ENCODE measurements at places on chromosomes 7 and 10. TPM values are rescaled to one million over a fixed set of nuclear protein-coding genes. Genes with fewer than 3 reads are reported as not detected.

The NDUFA5 gene
- total RNA-seq, result 55.9 TPM

DNA sequence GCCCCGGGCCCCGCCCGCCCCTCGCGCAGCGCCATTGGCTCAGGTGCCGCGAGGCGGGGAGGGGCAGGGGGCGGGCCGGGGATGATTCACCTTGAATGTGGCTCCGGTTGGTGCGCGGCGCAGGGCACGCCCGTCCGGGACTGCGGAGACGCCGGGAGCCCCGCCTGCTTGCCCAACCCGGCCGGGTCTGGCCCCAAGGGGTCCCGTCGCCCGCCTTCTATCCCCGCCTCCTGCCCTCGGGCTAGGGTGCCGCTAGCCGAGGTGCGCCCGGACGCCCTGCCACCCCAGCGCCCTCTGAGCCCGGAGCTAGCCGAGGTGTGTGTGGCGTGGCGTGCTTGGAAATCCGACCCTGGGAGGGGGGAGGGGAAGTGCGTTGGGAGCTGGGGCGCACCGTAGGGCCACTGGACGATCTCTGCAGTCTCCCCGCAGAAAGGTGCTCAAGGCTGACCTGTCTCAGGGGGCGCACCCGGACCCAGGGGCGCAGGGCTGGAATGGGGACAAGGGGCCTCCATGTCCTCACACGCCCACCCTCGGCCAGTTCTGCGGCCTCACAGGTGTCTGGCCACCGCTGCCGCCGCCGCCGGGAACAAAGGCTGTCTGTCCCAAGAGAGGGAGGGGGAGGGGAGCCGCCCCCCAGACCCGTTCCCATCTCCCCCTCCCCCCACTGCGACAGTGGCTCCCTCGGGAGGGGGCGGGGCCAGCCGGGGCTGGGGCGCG lies 168.9 kb downstream of the NRF1 start:
- no peak overlapping the region for H3K27ac ChIP-seq
- DNase-seq, result no peak
- peak overlapping the region; percentile 65 for H3K4me3 ChIP-seq
- peaks cover 71% of the 10 kb centered on the region for H3K4me1 ChIP-seq
- no peaks in the 10 kb centered on the region for H3K36me3 ChIP-seq
- H3K27me3 ChIP-seq, result peaks cover 76% of the 10 kb centered on the region

GRCh38 chr7:50660040-50660829 lies 95.0 kb upstream of the DDC start:
- peaks cover 32% of the 10 kb centered on the region for H3K4me1 ChIP-seq
- DNase-seq, result peak; percentile 62
- H3K36me3 ChIP-seq, result no peaks in the 10 kb centered on the region

The ATP6V0E2 gene
- 15.4 TPM for total RNA-seq

- peak overlapping the region; percentile 98 for H3K27ac ChIP-seq
- no peaks in the 10 kb centered on the region for H3K27me3 ChIP-seq
- peaks cover 3% of the 10 kb centered on the region for H3K36me3 ChIP-seq
- no peak for DNase-seq
- H3K4me3 ChIP-seq, result peak overlapping the region; percentile 96
Observed at GRCh38 chr7:133081119-133081598, 731 bp downstream of the CHCHD3 start.

The TMEM236 gene
- 0.27 TPM for total RNA-seq

DNA sequence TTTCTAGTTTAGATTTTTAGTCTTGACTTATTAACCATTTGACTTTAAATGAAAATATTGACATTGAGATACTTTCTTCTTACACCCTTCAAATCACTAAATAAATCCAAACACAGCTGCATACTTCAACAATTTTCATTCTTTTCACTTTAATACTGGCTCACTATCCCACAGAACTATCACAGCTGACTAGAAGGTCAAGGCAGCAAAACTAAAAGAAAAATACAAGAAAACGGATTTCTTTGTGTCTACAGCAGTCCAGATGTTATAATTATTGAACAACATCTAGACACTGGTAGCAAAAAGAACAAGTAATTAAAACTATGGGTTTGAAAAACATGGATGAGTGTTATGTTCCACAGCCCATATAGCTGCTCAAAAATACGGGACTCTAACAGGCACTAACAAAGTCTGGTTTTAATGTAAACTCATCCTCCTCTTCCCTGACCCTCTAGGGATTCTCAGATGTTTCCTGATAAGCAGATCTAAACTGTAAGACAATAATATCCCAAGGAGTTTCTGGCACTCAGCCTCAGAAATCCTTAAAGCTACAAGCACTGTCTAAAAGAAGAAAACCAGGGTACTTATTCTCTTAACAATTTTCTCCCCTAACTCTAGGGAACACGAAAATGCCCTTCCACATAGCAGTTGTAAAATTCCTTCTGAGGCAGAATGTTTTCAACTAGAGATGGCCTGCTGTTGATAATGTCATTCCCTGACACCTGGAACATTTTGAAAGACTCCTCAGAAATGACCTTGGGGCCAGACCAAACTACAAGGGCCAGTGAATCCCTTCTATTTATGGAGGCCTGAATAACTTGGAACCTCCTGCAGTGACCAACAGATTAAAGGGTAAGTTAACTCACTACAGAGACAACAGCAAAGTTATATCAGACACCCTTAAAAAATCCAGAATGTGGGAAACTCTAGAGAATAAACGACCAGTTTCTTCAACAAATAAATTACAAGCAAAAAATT lies 12.8 kb downstream of the DNMBP start:
- DNase-seq, result no peak
- H3K27ac ChIP-seq, result no peak overlapping the region
- H3K36me3 ChIP-seq, result no peaks in the 10 kb centered on the region
- no peak overlapping the region for H3K4me3 ChIP-seq
- peaks cover 26% of the 10 kb centered on the region for H3K4me1 ChIP-seq

DNA sequence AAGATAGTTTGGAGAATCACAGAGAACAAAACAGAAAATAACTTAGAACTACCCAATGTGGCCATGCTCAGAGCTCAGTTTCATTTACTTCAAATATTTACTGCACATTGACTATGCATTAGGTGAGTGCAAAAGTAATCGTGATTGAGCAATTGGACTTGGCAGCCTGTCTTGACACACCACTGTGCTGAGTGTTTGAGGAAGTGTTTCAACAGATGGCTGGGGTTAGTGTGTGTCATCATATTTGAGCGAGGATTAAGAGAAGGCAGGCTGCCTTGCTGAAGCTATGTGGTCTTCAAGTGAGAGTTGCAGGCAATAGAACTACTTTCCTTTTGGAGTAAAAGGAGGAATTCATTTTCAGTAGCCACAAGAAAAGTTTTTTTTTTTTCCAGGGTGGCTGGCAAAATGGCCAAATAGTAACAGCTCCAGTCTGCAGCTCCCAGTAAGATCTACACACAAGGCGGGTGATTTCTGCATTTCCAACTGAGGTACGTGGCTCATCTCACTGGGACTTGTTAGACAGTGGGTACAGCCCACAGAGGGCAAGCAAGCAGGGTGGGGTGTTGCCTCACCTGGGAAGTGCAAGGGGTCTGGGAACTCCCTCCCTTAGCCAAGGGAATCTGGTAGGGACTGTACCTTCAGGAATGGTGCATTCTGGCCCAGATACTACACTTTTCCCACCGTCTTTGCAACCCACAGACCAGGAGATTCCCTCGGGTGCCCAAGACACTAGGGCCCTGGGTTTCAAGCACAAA lies 37.6 kb downstream of the AKR1C4 start:
- H3K4me1 ChIP-seq, result no peaks in the 10 kb centered on the region
- no peak overlapping the region for H3K27ac ChIP-seq
- H3K4me3 ChIP-seq, result no peak overlapping the region
- H3K27me3 ChIP-seq, result no peaks in the 10 kb centered on the region

- DNase-seq, result no peak
- H3K36me3 ChIP-seq, result peaks cover 23% of the 10 kb centered on the region
- H3K4me1 ChIP-seq, result peaks cover 8% of the 10 kb centered on the region
Observed at GRCh38 chr7:140121326-140121725, 55.5 kb downstream of the KDM7A start.

The TAC1 gene
- not detected for total RNA-seq

- H3K27ac ChIP-seq, result no peak overlapping the region
- H3K4me1 ChIP-seq, result no peaks in the 10 kb centered on the region
- no peak for DNase-seq
- no peaks in the 10 kb centered on the region for H3K27me3 ChIP-seq
- H3K4me3 ChIP-seq, result no peak overlapping the region
- H3K36me3 ChIP-seq, result peaks cover 3% of the 10 kb centered on the region
Observed at GRCh38 chr10:58373442-58373827, 11.8 kb upstream of the TFAM start.

DNA sequence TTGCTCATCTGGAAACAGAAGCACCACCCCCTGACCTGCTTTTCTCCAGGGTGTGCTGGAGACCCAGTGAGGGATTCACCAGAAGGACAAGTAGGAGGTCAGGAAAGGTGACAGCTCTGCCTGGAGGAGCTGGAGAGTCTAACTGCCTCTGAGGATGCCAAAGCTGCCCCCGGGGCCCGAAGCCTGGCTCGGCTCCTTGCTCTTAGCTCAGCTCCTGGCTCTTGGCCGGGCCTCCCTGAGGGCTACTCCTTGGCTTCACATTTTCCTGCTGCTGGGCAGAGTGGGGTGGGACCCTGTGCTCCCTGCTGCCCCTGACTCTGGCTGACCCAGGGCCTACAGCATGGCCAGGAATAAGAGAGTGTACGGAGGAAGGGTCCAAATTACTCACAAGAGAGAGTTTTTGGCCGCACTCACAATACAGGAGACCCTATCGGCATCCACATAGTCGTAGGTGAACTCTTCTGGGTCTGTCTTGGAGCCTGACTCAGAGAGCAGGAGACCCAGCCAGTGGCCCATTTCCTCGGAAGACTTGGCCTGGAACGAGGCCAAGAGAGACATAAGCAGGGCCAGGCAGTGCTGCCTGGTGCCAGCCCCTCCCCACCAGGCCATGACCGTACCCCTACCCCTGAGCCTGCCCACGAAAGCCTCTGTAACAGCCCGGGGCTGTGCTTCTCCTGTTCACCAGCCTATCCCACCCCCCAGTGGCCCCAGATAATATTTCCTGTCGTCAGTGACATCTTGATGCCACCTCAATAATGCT lies 63.1 kb downstream of the VWA2 start:
- H3K36me3 ChIP-seq, result no peaks in the 10 kb centered on the region
- peaks cover 10% of the 10 kb centered on the region for H3K4me1 ChIP-seq
- no peaks in the 10 kb centered on the region for H3K27me3 ChIP-seq
- DNase-seq, result no peak

The CRYGN gene
- total RNA-seq, result not detected

- no peak overlapping the region for H3K27ac ChIP-seq
- no peak overlapping the region for H3K4me3 ChIP-seq
- no peaks in the 10 kb centered on the region for H3K4me1 ChIP-seq
- no peaks in the 10 kb centered on the region for H3K36me3 ChIP-seq
- DNase-seq, result no peak
Observed at GRCh38 chr7:122588621-122589020, 110.3 kb downstream of the RNF133 start.

The CUZD1 gene
- 3.0 TPM for total RNA-seq

DNA sequence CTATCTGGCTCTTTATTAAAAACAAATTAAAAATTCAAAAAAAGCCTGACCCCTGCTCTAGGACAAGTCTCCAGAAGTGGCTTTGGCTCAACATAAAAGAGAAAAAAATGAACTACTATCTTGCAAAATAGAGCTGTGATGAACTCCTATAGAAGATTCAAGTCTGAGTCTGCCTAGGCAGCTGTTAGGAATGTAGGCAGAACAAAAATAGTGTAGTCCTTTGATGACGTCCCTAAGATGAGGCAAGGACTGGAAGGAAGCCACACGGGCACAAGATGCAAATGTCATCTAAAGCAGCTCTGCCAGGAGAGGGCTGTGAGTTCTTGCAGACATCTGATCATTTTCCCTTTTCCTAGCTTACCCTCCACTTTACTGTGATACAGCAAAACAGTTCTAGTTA lies 20.5 kb downstream of the ASNS start:
- no peak overlapping the region for H3K27ac ChIP-seq
- no peak overlapping the region for H3K4me3 ChIP-seq
- no peak for DNase-seq
- H3K27me3 ChIP-seq, result no peaks in the 10 kb centered on the region
- no peaks in the 10 kb centered on the region for H3K4me1 ChIP-seq

DNA sequence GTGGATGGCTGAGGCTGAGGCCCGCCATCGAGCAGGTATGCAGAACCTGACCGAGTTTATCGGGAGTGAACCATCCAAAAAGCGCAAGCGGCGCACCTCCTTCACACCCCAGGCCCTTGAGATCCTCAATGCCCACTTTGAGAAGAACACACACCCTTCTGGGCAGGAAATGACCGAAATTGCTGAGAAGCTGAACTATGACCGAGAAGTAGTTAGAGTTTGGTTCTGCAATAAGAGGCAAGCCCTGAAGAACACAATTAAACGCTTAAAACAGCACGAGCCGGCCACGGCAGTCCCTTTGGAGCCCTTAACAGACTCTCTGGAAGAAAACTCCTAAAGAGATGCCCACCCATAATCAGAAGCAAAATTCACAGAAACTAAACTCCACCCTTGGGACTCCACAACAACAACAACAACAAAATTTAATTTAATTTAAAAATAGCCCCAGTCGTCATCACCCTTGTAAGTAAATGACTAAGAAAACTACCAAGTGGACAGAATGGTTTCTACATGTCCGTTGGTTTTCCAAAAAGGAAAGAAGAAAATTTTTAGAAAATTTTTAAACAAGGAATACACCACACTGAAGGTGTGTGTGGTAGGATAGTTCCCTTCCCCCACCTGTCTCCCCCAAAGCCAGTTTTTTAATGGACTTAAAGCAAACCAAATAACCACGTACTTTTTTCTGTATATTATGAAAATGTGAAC lies 101.7 kb upstream of the YAE1 start:
- no peak overlapping the region for H3K4me3 ChIP-seq
- no peaks in the 10 kb centered on the region for H3K36me3 ChIP-seq
- no peaks in the 10 kb centered on the region for H3K27me3 ChIP-seq
- no peak for DNase-seq
- no peak overlapping the region for H3K27ac ChIP-seq

- H3K27me3 ChIP-seq, result no peaks in the 10 kb centered on the region
- H3K4me3 ChIP-seq, result no peak overlapping the region
- H3K4me1 ChIP-seq, result no peaks in the 10 kb centered on the region
- H3K36me3 ChIP-seq, result no peaks in the 10 kb centered on the region
Observed at GRCh38 chr10:60878224-60878623, 65.8 kb downstream of the RHOBTB1 start.

DNA sequence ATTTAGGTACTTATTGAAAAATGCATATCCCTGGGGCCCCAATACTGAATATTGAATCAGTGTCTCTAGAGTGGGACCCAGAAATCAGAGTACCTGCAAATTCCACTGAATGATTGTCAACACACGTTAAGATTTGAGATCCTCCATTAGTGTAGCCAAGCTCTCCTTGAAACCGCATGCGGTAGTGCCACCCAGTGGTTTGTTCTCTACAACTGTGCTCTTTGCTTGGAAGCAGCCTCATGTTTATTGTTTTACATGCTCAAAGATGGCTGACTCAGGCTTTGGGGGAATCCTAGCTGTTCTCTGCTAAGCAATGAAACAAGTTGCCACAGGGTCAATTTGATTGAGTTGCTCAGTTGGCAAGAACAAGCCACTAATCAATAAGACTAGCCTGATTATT lies 340.2 kb upstream of the CELF2 start:
- H3K27ac ChIP-seq, result no peak overlapping the region
- H3K4me3 ChIP-seq, result no peak overlapping the region
- DNase-seq, result no peak
- H3K27me3 ChIP-seq, result no peaks in the 10 kb centered on the region
- no peaks in the 10 kb centered on the region for H3K4me1 ChIP-seq
- H3K36me3 ChIP-seq, result no peaks in the 10 kb centered on the region

The PNLIPRP1 gene
- total RNA-seq, result not detected

Data from B cell (primary cell).